Stimulated activated CD8-positive, alpha-beta memory T cell treated with anti-CD3 and anti-CD28 coated beads, Interleukin-7, amount 100 ng/mL, for 1 hour (primary cell): ENCODE measurements at places on chromosomes 11 and 22.

DNA sequence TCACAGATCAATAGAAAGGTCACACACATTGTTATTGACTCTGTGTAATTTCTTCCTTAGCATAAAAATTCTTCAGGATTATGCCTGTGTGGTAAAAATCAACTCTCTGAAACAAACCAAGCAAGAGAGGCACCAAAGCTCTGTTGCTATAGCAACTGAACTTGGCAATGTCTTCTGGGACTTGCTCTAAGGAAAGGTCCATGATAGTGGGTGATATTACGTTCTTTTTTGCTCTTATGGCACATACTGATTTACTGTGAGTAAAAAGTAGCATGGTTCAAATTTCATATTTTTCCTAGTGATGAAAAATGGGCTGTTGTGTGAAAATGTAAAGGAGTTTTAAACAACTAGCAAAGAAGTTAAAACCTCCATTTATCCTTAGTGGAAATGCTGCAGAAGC is 66.4 kb downstream of the SVIP start:
- DNase-seq, result no peak

GRCh38 chr22:40444178-40444831 is 73.9 kb downstream of the SGSM3 start:
- DNase-seq, result no peak

GRCh38 chr22:31739795-31740201 is 10.1 kb downstream of the PRR14L start:
- no peak for DNase-seq

DNA sequence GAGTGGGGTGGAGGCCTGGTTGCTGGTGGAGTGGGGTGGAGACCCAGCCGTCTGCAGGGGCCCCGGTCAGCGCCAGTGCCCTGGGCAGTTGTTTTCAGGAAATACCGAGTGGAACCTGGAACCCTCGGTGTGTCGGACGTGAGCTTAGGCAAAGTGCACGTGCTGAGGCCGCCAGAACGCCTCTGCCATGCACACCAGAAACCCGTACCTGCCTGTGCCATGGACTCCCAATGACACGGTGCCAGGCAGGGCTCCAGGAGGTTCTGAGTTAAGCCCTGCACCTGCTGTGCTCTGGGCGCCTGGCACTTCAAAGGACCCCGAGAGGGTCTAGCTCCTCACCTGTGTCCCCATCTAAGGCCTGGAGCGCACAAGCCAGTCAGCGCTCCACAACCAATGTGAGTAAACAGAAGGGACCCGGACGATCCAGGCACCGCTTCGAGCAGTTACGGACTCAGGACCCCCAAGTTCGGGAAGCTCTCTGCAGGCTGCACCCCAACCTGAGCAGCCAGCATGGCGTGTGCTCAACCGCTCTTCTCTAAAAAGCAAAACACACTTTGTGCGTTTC is 12.3 kb downstream of the TOLLIP start:
- DNase-seq, result no peak
